ENCODE measurements at places on chromosomes 5 and 9.

DNA sequence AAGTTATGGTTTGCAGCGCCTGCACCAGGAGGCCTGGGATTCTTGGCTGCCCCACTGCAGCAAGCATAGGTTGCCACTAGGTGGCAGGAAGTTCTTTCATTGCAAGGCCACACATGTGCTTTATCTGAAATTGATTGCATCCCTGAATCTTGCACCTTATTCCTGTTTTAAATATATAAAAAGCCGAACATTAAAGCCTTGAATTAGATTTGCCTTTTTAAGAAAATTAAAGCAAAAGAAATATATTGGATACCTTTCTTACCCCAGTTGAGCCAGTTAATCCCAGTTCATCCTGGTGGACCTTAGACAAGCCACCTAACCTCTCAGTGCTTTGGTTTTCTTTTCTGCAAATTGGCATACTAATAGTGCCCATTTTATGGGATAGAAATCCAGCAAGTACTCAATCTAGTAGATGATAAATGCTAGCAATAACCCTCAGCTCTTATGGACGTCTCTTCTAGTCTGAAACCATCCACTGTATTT, 6.3 kb upstream of the TRMT10B start:
- DNase-seq, result peak; percentile 85

DNA sequence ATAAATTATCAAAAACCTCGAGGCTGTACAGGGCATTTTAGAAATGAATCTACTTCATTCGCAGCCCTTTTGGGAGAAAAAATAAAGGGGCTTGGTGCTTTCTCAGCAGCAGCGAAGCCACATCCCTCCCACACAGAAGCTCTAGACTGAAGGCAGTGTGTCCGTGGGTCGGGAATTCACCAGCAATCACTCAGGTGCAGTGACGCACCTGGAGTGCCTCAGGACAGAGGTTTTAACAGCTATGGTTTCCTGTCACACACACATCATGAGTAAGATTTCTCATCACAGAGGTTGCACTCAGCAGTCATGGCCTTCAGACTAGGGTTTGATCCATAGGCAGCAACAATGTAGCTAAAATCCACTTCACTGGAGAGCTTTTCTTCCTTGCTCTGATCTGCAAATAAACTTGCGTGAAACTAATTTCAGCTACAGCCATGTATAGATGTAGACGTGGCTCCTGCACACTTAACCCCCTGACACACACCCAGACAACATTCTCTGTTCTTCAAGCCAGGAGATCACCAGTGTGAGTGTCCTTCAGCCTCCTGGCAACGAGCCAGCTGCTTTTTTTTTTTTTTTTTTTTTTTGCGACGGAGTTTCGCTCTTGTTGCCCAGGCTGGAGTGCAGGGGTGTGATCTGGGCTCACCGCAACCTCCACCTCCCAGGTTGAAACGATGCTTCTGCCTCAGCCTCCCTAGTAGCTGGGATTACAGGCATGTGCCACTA, 34.8 kb downstream of the DYNC2I2 start:
- no peak for DNase-seq

DNA sequence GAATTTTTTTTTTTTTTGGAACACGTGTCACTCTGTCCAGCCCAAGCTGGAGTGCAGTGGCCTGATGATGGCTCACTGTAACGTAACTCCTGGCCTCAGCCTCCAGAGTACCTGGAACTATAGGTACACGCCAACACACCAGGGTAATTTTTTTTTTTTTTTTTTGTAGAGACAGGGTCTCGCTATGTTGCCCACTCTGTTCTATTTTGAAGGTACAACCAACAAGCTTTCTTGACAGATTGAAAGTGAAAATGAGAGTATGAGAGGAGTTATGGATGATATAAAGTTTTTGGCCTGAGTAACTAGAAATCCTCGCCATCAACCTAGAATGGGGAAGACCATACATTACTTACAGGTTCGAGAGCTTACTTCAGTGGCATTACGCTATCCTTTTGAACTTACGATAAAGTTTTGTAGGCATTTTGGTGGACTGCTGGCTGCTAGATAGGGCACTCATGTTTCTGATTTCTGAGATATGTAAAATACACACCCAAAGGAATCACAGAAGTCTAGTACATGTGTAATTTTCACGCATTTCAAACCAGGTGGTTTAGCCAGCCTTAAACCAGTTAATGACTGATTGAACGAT, 806 bp upstream of the CDC42SE2 start:
- no peak for DNase-seq

DNA sequence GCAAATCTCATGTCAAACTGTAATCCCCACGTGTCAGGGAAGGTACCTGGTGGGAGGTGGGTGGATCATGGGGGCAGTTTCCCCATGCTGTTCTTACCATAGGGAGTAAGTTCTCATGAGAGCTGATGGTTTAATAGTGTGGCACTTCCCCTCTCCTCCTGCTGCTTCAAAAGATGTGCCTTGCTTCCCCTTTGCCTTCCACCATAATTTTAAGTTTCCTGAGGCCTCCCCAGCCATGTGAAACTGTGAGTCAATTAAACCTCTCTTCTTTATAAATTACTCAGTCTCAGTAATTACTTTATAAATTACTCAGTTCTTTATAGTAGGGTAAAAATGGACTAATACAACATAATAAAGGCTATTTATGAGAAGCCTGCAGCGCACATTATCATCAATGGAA, 7.1 kb upstream of the CNTRL start:
- no peak for DNase-seq

GRCh38 chr9:103900466-103900865, 193.6 kb upstream of the SMC2 start:
- no peak for DNase-seq

- no peak for DNase-seq
These were observed 92.9 kb upstream of the LPAR1 start for GRCh38 chr9:111131211-111131610.

DNA sequence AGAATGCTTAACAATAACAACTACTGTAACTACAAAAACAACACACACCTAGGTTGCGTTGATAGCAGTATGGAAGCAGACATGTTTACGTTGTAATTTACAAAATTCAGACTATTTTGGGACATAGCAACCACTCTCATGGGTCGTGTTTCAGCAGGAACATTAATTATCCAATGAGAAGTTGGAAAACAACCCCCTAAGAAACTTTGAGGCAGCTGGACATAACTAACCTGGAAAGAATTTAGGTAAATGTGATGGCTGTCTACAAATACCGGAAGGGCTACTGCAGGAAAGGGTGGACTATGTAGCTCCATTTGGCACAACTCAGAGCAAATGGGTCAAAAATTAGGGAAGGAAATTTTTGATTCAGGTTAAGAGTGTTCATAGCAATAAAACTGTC, 409.3 kb downstream of the ADGRV1 start:
- DNase-seq, result no peak

GRCh38 chr9:32875748-32876147, 92.4 kb downstream of the TMEM215 start:
- no peak for DNase-seq

DNA sequence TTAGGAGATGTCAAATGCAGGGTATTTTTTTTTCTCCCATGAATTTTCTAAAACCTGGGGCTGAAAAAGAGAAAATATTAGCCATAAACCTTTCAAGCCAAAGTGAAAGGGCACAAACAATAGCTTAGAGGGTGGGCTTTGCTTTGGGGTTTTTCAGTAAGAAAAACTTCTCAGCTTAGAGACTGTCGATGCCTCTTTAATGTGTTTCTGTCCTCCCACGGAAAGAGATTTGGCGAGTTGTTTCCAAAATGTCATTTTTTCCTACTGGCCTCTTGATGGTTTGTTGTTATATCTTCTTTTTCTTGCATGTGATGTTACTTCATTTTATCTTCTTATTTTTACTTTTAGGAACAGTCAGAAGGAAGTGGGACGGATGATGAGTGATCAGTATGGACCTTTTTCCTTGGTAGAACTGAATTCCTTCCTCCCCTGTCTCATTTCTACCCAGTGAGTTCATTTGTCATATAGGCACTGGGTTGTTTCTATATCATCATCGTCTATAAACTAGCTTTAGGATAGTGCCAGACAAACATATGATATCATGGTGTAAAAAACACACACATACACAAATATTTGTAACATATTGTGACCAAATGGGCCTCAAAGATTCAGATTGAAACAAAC, 177.3 kb downstream of the SMARCA2 start:
- DNase-seq, result no peak

- no peak for DNase-seq
These were observed 218.6 kb downstream of the ESM1 start for GRCh38 chr5:54766748-54767147.

DNA sequence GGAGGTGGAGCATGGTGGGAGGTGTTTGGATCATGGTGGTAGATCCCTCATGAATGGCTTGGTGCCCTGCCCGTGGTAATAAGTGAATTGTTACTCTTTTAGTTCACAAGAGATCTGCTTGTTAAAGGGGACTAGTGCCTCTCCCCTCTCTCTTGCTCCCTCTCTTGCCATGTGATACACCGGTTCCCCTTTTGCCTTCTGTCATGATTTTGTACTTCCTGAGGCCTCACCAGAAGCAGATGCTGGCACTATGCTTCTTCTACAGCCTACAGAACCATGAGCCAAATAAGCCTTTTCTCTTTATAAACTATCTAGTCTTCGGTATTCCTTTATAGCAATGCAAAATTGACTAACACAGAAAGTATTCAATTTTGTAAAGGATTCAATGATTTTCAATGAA, 817.1 kb downstream of the TLR4 start:
- no peak for DNase-seq

Data from D341Med (cell line).